ENCODE measurements at places on chromosomes 13 and 19.

DNA sequence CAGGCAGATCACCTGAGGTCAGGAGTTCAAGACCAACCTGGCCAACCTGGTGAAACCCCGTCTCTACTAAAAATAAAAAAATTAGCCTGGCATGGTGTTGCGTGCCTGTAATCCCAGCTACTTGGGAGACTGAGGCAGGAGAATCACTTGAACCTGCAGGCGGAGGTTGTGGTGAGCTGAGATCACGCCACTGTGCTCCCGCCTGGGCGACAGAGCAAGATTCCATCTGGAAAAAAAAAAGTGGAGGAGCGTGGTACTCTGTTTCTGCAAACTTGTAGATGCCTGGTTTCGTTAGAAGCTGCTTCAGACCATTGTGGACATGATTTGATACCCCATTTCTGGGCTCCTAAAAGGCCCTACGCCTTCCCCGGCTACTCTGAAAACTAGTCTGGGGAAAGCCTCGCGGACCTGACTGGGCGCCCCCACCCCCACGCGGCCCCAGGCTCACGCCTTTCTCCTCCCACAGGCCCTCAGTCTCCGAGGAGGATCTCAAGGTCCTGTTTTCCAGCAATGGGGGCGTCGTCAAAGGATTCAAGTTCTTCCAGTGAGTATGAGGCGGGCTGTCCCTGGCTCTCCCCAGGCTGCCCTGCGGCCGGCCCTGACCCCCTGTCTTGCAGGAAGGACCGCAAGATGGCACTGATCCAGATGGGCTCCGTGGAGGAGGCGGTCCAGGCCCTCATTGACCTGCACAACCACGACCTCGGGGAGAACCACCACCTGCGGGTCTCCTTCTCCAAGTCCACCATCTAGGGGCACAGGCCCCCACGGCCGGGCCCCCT, 11.5 kb downstream of the PLPPR3 start:
- no peak for DNase-seq

DNA sequence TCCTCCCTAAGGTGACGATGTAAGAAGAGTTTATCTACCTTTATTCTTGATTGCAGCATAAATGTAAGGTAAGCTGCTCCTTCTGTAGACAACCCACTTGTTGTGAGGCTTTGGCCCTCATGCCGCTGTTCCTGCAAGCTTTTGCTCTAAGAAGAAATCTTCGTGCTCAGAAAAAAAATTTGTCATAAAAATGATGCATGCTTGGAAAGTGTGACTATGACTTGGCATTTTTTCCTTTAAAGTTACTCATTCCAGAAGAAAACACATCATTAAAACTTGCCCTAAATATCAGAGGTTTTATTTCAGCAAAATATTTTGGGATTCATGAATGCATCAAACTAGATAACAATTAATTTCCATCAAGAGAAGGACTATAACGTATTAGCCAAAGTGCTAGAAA, 39.8 kb downstream of the KCTD12 start:
- DNase-seq = no peak

GRCh38 chr13:45339867-45340266, 1.1 kb downstream of the TPT1 start:
- no peak for DNase-seq

- DNase-seq = no peak
These were observed 18.2 kb upstream of the AKAP8 start for GRCh38 chr19:15397782-15398181.

GRCh38 chr19:5932609-5933262, 18.7 kb downstream of the CAPS start:
- DNase-seq = no peak

- DNase-seq = no peak
These were observed 38.1 kb downstream of the UCHL3 start for GRCh38 chr13:75587679-75588078.

DNA sequence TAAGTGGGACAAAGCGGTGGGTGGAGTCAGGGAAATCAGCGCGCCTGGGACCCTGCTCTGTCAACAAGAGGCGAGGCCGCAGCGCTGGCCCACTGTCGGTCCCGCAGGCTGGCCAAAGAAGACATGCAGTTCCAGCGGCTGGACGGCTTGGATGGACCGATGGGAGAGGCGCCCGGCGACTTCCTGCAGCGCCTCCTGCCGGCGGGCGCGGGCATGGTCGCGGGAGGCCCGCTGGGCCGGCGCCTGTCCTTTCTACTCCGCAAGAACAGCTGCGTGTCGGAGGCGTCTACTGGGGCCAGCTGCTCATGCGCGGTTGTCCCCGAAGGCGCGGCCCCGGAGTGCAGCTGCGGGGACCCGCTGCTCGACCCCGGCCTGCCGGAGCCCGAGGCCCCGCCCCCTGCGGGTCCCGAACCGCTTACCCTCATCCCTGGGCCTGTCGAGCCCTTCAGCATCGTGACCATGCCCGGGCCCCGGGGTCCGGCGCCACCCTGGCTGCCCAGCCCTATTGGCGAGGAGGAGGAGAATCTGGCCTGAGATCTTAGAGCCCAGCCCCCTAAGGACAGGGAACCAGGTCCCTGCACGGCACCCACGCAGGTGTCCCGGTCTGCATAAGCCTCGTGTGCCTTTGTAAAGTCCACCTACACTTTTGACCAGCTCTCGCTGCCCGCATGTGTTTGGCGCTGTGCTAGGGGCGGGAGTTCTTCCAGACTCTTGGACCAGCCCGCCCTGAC, 6.1 kb downstream of the BEST2 start:
- no peak for DNase-seq

DNA sequence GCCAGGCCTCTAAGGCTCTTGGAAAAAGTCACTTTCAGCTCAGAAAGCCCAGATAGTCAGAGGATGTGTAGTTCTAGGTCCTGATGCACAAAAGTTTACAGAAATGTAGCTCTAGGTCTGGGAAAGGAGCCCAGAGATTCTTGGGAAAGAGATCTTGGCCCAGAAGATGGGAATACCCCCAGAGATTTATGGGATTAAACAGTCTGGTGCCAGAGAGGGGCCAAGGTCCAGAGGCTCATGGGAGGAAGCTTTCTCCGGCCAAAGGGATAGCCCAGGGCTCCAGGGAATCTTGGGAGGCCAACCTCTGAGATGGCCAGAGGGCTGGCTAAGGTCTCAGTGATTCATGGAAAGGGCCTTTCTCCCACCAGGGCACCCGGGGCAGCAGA, 15.2 kb downstream of the BCAT2 start:
- no peak for DNase-seq

Data from renal cortical epithelial cell (primary cell).